AG04450 (cell line): ENCODE measurements at places on chromosomes 2 and 18.

DNA sequence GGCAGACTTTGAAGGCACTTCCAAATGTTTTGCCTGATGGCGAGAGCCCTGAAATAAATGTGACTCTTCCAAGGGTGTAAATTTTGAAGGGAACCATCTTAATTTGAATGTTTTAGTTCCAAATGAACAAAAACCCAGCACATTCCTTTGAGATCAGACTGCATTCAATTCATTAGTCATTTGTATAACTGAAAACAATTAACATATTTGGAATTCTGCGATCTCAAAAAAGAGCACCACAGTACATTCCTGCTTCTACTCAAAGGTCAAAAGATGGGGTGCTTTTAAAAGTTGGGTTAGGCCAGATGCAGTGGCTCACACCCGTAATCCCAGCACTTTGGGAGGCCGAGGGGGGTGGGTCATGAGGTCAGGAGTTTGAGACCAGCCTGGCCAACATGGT lies 38.2 kb upstream of the CHRNA1 start:
- DNase-seq, result no peak

DNA sequence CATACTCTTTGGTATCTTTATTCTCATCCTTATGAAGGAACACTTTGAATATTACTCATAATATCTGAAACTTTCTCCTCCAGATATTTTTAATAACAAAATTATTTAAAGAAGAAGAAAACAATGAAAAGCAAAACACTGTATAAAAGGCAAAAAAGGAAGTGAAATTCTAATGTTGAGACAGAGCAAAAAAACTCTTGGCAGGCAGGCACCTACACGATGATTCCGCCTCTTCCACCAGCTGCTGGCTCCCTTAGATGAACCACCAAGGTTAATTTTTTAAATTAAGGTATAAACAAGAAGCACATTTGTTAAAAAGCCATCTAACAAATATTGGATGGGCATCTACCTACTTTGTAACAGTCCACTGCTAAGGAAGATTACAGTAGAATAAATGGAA lies 434.7 kb downstream of the EPHA4 start:
- DNase-seq, result no peak

DNA sequence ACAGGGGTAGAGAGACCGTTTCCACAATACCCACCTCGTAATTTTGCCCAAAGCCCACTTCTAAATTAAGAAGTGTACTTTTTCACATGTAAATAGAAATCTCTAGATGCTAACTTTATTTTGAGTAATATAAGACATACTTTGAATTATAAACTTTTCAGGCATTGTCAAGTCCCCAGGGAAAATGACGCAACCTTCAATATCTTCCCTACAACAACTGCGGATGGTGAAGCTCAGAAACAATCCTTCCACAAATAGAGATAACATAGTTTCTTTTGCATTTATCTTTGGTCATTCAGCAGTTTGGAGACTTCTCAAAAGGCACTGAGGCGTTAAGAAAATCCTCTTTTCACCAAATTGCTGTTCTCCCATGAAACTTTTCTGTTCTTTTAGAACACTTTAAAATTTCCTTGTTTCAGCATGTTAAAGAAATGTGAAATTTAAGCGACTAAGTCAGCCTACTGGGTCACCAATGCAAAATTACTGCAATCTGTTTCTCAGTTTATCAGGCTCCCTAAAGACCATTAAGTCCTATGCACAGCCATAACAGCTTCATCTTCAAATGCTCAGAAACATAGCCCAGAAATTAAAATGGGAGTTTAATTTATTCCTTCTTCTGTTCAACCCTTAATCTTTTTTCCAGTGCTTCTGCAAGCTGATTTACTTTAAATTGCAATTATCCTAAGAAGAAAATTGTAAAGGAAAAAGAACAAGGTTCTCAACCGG lies 118.3 kb upstream of the DNAJC10 start:
- DNase-seq, result no peak

DNA sequence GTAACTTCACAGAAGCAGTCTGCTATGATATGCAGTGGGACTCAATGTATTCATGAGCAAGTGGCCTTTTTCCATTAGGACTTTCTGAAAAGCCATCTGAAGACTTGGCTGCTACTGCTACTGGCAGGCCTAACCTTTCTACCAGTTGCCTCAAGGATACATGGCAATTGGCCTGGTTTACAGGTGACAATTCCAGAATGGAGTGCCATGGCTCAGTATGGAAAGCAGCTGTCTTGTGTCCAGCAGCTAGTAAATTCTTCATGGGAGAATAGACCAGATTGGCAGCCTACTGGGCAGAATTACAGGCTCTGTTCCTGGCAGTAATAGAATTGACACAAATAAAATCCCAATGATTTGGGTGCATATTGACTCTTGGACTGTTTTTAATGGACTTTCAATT lies 12.6 kb upstream of the TMX3 start:
- DNase-seq, result no peak

DNA sequence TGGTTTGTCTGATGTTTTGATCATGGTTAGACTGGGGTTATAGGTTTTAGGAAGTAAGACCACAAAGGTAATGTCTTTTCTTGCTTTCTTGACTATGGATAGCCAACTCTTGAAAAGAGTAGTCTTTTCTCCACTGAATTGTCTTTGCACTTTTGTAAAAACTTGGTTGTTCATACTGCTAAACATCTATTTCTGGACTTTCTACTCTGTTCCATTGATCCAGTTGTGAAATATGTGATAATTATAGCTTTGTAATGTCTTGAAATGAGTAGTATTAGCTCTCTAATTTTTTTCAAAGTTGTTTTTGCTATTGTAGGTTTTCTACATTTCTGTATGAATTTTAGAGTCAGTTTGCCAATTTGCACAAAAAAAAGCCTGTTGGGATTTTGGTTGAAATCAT lies 13.1 kb upstream of the UGT1A9 start:
- DNase-seq, result no peak

DNA sequence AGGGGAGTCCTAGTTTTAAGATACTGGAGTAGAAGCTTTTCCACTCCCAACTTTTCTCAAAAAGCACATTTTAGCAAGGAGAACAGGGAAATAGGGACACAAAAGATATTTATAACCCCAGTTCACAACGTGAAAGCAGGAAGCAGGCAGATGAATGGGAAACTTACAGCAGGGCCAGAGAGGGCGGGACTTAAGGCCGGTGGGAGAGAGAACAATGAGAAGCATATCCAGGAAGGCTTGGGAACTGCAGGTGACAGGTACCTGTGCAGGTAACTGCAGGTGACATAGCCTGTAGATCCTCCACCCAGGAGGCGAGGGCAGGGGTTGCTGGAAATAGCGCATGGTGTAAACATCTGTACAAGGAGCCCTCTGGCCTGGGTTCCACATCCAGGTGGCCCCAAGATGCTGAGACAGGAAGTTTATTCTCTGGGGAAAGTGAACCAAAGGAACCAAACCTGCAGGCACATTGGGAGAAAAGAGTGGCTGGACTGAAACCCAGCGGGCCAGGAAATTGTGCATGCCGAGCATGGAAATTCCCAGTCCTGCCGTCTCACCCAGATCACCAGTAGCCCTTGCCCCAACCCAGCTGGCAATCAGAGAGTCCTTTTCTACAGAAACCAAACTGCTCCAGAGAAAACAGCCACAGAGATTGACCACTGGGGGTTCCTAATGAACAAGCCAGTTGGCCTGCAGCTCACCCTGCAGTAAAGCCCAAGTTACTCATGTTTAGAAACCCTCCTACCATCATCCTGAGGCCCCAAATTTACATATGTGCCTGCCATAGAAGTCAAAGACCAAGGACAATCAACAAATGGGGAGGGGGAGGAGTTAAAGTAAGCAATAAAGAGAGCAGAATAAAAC lies 24.3 kb upstream of the COL6A3 start:
- no peak for DNase-seq

GRCh38 chr2:158644139-158644538 lies 151.0 kb upstream of the DAPL1 start:
- DNase-seq, result no peak

DNA sequence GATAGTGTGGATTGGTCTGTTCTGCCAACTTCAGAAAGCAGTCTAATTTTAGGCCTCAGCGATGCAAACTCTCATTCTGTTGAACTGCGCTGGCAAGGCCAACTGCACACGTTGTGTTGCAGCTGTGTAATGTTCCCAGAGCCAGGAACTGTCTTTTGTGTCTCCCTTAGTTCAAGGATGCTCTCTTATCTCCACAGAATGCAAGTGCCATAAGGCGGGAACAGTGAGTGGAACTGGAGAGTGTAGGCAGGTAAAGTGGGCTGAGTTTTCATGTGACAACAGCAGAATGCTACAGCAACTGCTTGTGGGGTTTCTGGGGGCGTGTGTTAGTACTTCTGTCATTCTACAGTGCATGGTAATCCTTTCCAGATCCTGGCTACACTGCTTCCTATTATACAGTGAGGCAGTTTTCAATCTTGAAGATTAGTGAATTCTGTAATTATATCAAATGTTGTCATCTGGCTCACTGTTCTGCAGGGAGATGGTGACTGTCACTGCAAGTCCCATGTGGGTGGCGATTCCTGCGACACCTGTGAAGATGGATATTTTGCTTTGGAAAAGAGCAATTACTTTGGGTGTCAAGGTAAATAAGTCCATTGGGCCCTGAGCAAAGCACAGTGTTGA lies 125.8 kb downstream of the LAMA3 start:
- DNase-seq, result no peak

DNA sequence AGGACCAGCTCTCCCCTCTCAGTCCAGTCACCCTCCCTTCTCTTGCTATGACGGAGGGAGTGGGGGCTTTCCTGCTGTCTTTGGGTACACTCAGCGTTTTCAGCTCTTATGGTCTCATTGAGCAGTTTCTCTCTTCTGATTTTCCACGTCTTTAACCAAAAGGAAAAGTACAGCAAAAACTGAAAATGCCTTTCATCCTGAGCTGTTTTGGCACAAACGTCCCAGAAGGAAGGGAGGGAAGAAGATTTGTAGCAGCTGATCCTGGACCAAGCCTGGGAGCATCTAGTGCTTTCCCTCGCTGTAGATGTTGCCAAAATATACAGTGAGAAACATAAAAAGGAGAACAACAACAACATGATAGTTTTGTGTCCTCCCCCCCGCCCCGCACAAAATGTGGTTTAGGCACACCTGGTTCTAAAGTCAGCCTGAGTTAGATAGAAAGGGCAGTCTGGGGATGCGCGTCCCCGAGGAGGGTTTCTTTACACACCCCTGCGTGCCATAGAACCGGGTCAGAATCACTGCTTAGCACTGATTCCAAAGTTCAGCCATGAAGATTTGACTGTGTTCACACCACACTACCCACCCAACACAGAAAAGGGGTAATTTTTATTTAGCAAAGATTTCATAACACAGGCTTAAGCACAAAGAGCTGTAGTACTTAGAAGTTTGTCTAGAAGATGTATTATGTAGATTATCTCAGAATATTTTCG lies 53.4 kb downstream of the SLC40A1 start:
- DNase-seq, result no peak

GRCh38 chr2:207688597-207688996 lies 22.8 kb upstream of the CCNYL1 start:
- DNase-seq, result no peak

DNA sequence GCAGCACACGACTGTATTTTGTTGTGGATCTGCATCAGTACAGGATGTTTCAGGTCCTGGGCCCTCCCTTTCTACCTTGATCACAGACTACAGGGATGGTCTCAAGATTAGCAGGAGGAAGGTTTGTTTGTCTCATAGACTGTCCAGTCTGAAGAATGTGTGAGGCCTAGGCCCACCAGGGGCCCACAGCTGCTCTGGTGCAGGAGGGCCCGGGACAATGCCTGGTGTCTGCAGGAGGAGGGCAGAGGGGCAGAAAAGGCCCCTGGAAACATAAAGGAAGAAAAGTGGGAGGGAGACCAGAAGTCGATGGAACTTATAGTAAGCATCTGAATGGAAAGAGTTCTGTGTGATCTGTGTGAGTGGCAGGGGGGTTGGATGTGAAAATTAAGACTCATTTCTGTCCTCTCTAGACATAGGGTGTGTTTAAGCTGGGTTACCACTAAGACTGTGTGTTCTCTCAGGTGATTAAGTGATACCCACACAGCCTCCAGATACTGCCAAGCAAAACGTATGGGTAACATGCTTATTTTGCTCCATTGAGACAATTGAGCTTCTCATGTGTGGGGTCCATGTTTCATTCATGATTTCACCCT lies 33.4 kb upstream of the LPIN2 start:
- no peak for DNase-seq

GRCh38 chr18:10381951-10382350 lies 72.5 kb upstream of the APCDD1 start:
- DNase-seq, result no peak

DNA sequence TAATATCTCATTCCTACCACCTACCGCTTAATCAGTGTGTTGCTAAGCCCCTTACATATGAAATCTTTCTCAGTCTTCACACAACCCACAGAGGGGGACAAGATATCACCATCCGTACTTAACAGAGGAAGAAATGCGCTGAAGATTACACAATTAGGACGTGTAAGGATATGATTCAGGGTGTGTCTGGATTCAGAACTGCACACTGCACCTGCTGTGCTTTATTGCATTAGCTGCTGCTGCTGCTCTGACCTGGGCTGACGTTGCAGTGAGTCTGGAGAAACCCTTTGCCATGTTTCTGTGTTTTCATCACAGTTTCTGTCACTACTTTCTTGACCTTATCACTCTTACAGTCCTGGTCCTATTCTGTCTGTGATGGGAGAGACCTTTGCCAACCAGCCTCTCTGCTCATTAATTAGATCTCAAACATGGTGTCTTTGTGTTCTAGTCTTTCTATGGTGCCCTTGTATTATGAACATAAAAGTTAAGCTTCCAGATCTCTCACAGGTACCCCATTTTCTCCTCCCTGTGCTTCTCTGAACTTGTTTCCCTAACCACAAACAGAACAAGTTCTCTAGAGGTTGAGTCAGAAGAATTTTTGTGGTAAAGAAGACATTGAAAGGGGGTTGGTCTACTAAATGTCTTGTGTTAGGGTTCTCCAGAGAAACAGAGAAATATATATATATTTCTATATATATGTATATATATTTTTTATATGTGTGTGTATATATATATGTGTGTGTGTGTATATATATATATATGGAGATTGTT lies 92.9 kb upstream of the CYP1B1 start:
- DNase-seq, result no peak

DNA sequence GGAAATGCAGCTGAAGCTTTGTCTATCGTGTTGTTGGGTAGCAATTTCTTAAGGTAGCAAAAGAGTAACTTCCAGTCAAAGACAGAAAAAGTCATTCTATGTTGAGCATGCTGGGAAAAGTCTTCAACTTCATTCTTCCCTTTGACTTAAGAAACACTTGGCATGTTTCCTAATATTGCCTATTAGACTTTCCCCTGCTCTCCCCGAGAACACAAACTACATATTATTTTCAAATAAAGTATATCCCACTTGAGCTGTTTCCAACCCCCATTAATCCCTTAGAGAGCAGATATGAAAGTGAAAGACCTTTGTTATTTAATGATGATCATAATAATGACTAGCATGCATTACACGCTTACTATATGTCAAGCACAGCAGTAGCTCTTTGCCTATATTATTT lies 136.0 kb upstream of the SPOPL start:
- no peak for DNase-seq

- no peak for DNase-seq
Measured at GRCh38 chr2:116467243-116467642, 1347.2 kb upstream of the DDX18 start.

DNA sequence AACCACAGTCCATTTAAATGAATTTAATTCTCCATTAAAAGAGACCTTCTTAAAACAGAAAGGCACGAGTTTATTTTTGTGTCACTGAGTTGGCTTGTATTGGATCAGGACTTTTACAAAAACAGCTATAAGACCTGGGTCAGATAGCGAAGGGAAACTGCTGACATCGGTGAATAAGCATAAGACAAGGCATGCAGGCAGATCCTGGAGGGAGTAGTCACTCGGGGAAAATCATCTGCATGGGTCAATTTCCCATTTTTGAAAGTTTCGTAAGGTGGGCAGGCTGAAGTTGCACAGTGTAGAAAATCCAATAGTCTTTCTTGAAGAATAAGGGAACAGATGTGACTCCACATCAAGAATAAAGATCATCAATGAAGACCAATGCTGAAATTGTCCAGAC lies 12.9 kb downstream of the IL36B start:
- DNase-seq, result no peak
